ENCODE measurements at places on chromosomes 2 and 18.
A peak's percentile ranks its signal among the peaks of the same experiment; 100 is the strongest.

DNA sequence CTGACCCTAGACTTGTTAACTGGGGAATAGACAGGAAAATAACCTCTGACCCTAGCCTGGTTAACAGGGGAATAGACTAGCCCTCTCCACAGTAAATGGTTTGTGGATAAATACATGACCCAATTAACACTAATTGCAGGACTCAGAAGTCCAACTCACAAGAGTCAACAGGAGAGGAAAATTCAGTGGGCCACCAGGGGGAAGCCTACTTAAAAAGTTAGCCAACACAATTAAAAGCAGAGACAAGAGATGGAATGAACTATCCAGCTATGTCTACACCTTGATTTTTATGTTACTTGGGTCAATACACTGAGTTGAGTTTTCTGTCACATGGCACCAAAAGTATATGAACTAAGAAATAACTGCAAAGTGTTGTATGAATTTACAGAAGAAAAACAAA is 158.8 kb upstream of the SLC39A10 start:
- H3K27me3 ChIP-seq, result no peaks in the 10 kb centered on the region
- no peak overlapping the region for H3K4me3 ChIP-seq
- H3K27ac ChIP-seq, result no peak overlapping the region
- H3K36me3 ChIP-seq, result no peaks in the 10 kb centered on the region

GRCh38 chr2:3571284-3571683 is 3.8 kb upstream of the RPS7 start:
- DNase-seq, result no peak
- 0 out of 2 replicates have a peak, but pooled peaks cover under 1% of the 10 kb centered on the region for H3K4me1 ChIP-seq
- no peaks in the 10 kb centered on the region for H3K27me3 ChIP-seq
- no peak overlapping the region for H3K4me3 ChIP-seq
- H3K27ac ChIP-seq, result no peak overlapping the region

DNA sequence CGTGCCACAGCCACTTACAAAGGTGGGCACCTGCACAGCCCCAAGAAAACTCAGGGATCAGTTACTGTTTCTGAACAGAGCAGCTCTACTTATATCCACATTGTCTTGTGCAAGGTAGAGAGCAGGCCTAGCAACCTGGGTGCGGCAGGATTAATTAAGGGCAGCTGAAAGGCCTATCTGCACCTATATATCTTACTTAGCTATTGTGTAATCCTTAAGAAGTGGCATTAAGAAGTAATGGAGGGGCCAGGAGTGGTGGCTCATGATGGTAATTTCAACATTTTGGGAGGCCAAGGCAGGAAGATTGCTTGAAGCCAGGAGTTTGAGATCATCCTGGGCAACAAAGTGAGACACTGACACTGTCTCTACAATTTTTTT is 12.8 kb upstream of the ARL5A start:
- H3K36me3 ChIP-seq, result no peaks in the 10 kb centered on the region
- H3K27me3 ChIP-seq, result no peaks in the 10 kb centered on the region
- no peak overlapping the region for H3K27ac ChIP-seq
- H3K4me1 ChIP-seq, result no peaks in the 10 kb centered on the region
- no peak for DNase-seq
- H3K4me3 ChIP-seq, result no peak overlapping the region

GRCh38 chr18:5542515-5543035 is 1.2 kb downstream of the EPB41L3 start:
- H3K4me3 ChIP-seq, result peak overlapping the region; percentile 76
- H3K27me3 ChIP-seq, result peaks cover 23% of the 10 kb centered on the region
- H3K27ac ChIP-seq, result no peak overlapping the region
- peaks cover 21% of the 10 kb centered on the region for H3K4me1 ChIP-seq
- no peaks in the 10 kb centered on the region for H3K36me3 ChIP-seq

- no peak overlapping the region for H3K4me3 ChIP-seq
- H3K36me3 ChIP-seq, result no peaks in the 10 kb centered on the region
- H3K27me3 ChIP-seq, result no peaks in the 10 kb centered on the region
Observed at GRCh38 chr2:189592353-189592984, 11.9 kb upstream of the SLC40A1 start.

DNA sequence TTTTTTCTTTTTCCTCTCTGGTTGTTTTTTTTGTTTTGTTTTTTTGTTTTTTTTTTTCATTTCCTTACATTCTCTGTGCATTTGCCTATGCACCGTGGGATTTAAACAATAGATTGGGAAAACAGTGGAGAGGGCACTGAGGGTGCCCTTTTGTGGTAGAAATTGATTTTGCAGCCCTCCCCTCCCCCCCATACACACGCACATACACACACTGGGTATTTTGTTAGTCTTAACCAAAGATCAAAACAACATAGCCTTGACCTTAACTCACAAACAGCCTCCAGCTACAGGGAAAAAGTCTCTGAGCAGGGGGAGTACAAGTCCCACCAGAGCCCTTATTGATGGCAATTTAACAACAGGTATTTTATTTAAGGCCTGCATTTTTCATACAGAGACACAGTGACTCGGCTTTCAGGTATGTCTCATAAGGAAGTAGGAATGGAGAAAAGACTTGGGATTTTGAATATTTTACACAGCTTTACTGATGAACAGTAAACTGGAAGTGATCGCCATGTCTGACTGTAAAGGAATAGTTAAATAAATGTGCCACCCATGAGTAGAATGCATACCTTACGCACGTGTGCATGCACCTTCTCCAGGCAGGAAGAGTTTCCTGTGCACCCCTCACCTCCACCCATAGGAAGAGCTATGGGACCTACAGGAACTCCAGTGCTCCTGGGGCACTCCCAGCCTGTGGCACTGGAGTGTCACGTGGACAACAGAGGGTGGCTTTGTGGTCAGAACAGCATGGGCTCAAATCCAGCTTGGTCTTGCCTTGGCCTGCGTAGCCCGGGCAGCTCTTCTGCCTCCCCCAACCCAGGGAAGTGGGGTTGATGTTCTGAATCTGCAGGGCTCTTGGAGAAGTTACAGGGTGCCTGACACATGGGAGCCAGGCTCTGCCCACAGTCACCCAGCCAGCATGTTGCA is 266.4 kb downstream of the ANAPC1 start:
- no peak overlapping the region for H3K4me3 ChIP-seq
- no peaks in the 10 kb centered on the region for H3K27me3 ChIP-seq
- no peaks in the 10 kb centered on the region for H3K36me3 ChIP-seq

DNA sequence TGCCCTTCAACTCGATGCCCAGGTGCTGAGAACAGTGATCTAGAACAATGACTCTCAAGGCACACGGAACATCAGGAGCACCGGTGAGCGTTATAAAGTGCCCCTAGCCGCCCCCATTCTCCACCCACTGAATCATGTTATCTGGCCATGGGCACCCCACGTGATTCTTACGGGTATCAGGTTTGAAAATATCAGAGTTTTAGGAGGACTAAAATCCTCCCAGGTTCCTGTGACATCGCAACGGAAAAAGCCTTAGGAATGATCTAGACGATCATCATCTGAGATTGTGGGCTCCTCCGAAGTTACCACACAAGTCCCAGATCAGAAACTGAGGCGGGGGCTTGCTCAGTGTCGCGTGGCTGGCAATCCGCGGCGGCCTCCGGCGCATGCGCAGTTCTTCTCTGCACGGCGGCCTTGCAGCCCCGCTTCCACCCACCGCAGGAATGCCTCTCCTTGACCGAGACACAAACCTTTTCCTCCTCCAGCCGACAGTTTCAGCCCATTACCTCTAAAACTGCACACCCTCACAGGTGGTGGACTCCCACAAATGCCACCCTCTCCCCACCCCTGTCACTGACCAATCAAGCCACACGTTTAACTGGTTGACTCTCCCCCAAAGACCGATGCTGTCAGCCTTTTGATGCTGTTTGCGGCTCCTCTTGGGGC is 5.8 kb upstream of the MRPL33 start:
- H3K27ac ChIP-seq, result no peak overlapping the region
- H3K4me1 ChIP-seq, result peaks cover 2% of the 10 kb centered on the region
- H3K27me3 ChIP-seq, result no peaks in the 10 kb centered on the region
- DNase-seq, result no peak
- H3K4me3 ChIP-seq, result no peak overlapping the region

GRCh38 chr18:11572201-11572600 is 37.2 kb upstream of the SLC35G4 start:
- H3K4me3 ChIP-seq, result no peak overlapping the region
- no peaks in the 10 kb centered on the region for H3K36me3 ChIP-seq
- H3K27ac ChIP-seq, result no peak overlapping the region
- H3K4me1 ChIP-seq, result no peaks in the 10 kb centered on the region
- no peaks in the 10 kb centered on the region for H3K27me3 ChIP-seq

DNA sequence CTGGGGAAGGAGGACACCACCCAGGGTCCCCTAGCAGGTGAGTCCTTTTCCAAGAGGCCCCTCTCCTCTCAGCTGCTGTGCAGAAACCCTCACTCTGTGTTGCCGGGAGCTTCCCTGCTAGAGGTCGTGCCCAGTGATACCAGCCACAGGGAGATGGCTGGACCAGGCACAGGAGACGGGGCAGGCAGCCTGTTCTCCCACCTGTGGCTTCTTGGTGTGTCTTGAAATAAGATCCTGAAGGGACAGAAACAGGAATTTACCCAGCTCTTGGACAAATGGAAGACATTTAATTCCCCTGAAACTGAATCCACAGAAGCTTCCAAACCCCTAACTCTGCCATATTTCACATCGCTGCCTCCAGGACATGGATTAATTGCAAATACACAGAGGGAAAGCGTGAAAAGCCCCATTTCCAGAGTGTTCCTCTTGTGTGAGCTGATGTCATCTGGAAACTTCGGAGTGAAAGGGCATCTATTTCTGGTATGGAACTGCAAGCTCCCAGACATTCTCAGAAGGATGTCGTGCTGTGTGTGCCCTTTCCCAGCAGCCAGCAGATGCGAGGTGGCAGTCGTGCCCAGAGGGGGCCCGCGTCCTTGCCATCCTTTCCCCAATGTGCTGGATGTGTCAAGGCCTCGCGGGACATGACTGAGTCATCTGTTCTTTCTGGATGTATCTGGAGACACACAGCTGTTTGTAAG is 177.7 kb downstream of the SEPTIN10 start:
- no peaks in the 10 kb centered on the region for H3K4me1 ChIP-seq
- no peaks in the 10 kb centered on the region for H3K36me3 ChIP-seq
- no peaks in the 10 kb centered on the region for H3K27me3 ChIP-seq

DNA sequence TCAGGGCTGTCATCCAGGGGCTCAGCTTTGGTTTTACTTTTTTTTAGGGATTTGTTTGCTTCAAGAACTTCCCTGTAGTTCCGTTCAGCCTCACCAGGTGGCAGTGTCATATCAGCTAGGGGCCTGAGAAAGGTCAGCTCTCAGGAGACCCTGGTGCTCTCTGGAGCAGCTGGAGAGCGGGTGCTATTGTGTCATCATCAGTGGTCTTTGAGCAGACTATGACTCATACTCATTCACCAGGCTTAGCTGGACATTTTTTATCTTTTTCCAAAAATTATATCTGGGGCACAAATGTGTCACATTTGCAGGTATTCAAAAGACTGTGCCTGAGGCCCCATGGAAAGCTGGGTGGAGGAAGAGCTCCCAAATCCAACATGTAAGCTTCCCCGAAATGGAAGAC is 24.4 kb downstream of the ZNF892 start:
- no peaks in the 10 kb centered on the region for H3K36me3 ChIP-seq
- H3K4me1 ChIP-seq, result no peaks in the 10 kb centered on the region
- no peak overlapping the region for H3K27ac ChIP-seq
- peak; percentile 94 for DNase-seq
- no peaks in the 10 kb centered on the region for H3K27me3 ChIP-seq
- H3K4me3 ChIP-seq, result no peak overlapping the region

- H3K27me3 ChIP-seq, result no peaks in the 10 kb centered on the region
- no peaks in the 10 kb centered on the region for H3K36me3 ChIP-seq
- no peak overlapping the region for H3K27ac ChIP-seq
Observed at GRCh38 chr2:63488118-63488713, 100.1 kb downstream of the WDPCP start.

GRCh38 chr2:3214806-3215404 is 162.7 kb downstream of the EIPR1 start:
- H3K4me3 ChIP-seq, result no peak overlapping the region
- H3K27me3 ChIP-seq, result no peaks in the 10 kb centered on the region
- no peak overlapping the region for H3K27ac ChIP-seq
- H3K36me3 ChIP-seq, result no peaks in the 10 kb centered on the region
- no peaks in the 10 kb centered on the region for H3K4me1 ChIP-seq
- DNase-seq, result no peak

- no peaks in the 10 kb centered on the region for H3K36me3 ChIP-seq
- H3K27me3 ChIP-seq, result no peaks in the 10 kb centered on the region
- DNase-seq, result peak; percentile 17
- no peak overlapping the region for H3K27ac ChIP-seq
- peaks cover 3% of the 10 kb centered on the region for H3K4me1 ChIP-seq
Observed at GRCh38 chr2:69279931-69280681, 106.9 kb downstream of the GFPT1 start.

DNA sequence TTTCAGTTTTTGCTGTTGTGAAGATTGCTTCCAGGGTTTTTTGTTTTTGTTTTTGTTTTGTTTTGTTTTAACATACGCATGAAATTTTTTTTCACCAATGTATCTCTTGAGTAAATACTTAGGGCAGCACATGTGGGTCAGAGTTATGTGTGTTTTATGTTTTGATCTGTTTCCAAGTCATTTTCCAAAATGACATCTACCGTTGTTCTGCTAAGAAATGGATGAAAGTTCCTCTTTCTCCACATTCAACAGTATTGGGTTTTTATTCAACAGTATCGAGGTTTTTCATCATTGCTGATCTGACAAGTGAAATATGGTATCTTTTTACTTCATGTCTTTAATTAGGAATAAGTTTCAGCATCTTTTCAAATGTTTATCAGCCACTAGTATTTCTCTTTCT is 16.7 kb downstream of the RNF144A start:
- no peak for DNase-seq
- peaks cover 25% of the 10 kb centered on the region for H3K4me1 ChIP-seq
- no peaks in the 10 kb centered on the region for H3K36me3 ChIP-seq
- no peaks in the 10 kb centered on the region for H3K27me3 ChIP-seq
- H3K4me3 ChIP-seq, result no peak overlapping the region

DNA sequence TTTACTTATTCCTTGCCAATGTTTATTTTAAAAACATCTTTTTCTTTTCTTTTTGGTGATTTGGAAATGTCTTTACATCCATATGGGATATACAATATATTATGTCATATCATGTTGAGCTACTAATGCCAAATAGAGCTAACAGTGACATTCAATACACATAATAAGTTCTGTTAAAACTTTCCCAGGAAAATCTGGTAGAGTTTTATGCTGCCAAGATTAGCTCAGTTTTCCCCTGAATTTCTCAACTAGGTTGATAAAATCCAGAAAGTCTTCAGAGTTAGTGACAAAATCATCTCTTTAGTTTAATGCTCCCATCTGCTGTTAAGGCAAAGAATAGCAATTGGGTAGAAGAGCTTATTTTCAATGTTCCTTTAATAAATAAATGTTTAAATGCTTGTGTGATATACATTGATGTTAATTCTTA is 9.9 kb downstream of the COL3A1 start:
- no peak overlapping the region for H3K4me3 ChIP-seq
- peak; percentile 20 for DNase-seq
- no peaks in the 10 kb centered on the region for H3K27me3 ChIP-seq
- no peaks in the 10 kb centered on the region for H3K4me1 ChIP-seq

DNA sequence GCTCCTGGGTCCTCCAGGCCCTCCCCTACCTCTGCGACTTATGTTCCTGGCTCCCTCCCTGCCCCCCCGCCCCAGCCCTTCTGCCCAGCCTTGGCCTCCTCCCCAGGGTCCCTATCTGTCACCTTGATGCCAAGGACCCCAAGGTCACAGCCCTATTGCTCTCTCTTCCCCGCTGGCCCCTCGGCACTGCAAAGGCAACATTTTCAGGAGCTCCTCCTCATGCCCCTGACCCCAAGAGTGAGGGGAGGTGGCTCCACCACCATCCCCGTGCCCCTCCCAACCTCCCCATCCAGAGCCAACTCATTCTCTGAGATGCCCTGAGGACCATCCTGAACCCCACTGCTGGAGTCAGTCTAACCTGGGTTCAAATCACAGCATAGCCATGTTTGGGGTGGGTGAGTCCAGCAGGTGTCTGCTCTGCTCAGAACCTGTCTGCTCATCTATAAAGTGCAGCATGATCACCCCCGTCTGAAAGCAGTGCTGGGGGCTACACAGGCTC is 11.7 kb downstream of the LIMS2 start:
- H3K36me3 ChIP-seq, result no peaks in the 10 kb centered on the region
- no peak overlapping the region for H3K27ac ChIP-seq
- no peak for DNase-seq
- H3K4me1 ChIP-seq, result no peaks in the 10 kb centered on the region
- H3K4me3 ChIP-seq, result peak overlapping the region; percentile 64
- peaks cover 38% of the 10 kb centered on the region for H3K27me3 ChIP-seq

Data from GM23338 (cell line).